ENCODE measurements at places on chromosomes 11 and 22.

DNA sequence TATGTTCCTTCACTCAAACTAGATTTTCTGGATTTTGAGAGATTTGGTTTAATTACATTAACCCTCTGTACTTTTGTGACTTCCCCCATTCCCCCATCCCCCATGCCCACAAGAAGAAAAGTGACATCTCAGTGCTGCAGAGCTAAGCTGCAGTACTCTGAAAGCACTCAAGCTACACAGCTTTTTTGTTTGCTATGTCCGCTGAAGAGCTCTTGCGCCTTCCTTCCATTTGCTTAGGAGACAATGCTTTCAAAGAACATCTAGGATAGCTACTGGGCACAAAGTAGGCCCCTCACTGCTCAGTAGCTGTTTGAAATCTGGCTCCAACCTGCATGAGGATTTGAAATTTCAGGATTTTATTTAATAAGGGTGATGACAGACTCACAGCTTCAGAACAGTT lies 69.7 kb downstream of the SLC17A6 start:
- DNase-seq = no peak

GRCh38 chr22:27226666-27227065 lies 569.3 kb downstream of the MIAT start:
- DNase-seq = no peak

- no peak for DNase-seq
Measured at GRCh38 chr11:3826721-3827120, 14.0 kb downstream of the RHOG start.

- DNase-seq = no peak
Measured at GRCh38 chr11:112504056-112504455, 243.4 kb upstream of the PLET1 start.

GRCh38 chr11:6315811-6316425 lies 4.4 kb downstream of the CAVIN3 start:
- DNase-seq = no peak

DNA sequence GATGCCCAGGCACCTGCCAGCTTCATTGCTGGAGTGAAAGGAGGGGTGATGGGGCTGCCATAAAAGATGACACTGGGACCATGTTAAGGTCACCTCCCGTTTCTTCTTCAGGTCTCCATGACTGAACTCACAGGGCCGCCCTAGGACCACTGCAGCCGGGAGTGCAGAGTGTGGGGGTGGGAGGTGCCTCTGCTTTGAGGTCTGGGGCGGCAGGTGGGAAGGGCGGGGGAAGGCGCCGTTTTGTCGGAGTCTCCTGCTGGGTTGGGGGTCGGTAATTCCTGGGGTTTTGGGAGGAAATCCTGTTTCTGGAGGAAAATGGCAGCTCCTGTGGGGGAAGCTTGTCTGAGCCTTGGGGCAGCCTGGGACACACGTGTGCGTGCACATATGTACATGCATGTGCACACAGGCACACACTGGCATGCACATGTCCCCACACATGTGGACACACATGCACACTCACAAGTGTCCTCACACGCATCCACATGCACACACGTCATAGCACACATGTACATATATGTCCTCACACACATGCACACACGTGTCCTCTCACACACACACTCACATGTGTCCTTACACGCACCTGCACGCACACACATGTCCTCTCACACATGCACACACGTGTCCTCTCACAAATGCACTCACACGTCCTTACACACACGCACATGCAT lies 990.9 kb downstream of the BRD1 start:
- no peak for DNase-seq

- no peak for DNase-seq
Measured at GRCh38 chr22:42719656-42720262, 911 bp downstream of the A4GALT start.

- DNase-seq = no peak
Measured at GRCh38 chr11:45083544-45084087, 62.8 kb upstream of the PRDM11 start.

- DNase-seq = no peak
Measured at GRCh38 chr11:105767931-105768330, 158.1 kb downstream of the GRIA4 start.

GRCh38 chr11:41400124-41400523 lies 59.3 kb downstream of the LRRC4C start:
- no peak for DNase-seq

GRCh38 chr22:43174941-43175531 lies 11.9 kb downstream of the TTLL12 start:
- no peak for DNase-seq

DNA sequence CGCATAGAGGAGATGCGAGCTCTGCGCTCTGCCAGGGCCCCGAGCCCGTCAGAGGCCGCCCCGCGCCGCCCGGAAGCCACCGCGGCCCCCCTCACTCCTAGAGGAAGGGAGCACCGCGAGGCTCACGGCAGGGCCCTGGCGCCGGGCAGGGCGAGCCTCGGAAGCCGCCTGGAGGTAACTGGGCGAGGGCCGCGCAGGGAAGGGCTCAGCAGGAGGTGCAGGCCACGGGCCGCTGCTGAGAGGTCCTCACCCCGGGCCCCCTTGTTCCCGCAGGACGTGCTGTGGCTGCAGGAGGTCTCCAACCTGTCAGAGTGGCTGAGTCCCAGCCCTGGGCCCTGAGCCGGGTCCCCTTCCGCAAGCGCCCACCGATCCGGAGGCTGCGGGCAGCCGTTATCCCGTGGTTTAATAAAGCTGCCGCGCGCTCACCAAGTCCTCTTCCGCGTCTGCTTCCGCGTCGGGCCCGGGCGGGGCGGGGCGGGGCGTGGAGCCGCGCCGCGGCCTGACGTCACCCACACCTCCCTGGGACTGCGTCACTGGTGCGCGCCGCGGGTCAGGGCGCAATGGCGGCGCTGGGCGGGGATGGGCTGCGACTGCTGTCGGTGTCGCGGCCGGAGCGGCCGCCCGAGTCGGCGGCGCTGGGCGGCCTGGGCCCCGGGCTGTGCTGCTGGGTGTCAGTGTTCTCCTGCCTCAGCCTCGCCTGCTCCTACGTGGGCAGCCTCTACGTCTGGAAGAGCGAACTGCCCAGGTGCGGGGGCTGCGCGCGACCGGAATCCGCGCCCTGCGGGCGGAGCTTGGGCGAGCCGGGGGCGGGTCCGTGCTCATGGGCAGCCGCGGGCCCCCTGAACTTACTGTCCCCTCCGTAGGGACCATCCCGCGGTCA lies at the start of gene RCE1:
Gene RCE1 (plus strand): TSS at position 546 of the 880 bp plus-strand sequence. CDS start 15 bp downstream, at position 561.
- DNase-seq = no peak

- no peak for DNase-seq
Measured at GRCh38 chr11:130997278-130997677, 81.0 kb upstream of the SNX19 start.

DNA sequence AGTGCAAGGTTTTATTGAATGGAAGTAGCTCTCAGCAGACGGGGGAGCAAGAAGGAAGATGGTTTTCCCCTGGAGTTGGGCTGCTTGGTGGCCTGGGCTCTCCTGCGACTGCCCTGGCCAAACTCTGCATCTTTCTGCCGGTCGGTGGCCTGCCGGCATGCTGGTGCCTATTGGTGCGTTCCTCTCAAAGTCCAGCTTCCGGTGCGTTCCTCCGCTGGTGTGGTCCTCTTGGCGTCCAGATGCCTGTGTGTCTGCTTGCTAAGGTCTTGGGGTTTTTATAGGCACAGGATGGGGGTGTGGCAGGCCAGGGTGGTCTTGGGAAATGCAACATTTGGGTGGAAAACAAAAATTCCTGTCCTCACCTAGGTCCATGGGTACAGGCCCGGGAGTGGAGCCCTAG lies 567.4 kb upstream of the CNTN5 start:
- DNase-seq = no peak

DNA sequence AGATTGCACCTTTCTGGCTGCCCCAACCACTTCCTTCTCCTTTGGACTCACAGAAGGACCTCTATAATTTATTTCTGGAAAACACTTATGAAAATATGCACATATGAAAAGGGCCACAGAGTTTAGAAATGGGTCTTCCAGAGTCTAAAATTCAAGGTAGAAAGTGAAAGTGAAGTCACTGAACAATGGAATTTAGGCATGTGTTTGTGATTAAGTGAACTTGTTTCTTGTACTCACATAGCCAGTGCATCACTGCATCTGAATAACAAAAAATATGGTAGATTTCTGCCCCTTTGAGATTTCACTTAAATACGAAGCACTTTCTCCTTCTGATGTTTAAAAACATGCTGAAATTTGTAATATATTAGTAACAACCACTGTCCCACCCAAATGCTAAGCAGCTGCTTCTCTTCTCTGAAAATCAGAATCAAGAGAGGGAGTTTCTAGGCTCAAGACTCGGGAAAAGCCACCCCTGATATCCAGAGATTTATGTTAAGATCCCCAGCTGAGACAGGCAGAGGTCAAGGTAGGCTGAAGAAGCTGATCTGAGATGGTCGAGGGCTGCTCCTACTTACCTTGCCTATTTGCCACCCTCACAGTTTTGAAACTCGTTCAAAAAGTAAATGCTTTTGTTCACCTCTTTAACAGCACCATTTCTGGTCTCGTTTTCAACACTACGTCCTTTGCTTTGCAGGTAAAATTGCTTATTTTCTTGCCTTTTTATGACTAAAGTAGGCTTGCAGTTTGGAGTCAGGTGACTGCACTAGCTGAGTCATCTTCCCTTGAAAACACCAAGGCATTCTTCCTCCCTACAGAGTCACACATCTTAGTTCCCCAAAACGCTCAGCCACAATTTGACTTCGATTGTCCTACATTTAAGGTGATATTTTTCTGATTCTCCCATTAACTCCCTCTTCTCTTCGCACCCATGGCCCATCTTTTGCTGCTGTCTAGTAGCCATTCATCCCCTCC lies at the start of gene XKR3:
Gene XKR3 (minus strand): TSS at position 696 of the 972 bp plus-strand sequence. CDS start 17,338 bp downstream, outside the sequence.
- DNase-seq = peak; percentile 11

DNA sequence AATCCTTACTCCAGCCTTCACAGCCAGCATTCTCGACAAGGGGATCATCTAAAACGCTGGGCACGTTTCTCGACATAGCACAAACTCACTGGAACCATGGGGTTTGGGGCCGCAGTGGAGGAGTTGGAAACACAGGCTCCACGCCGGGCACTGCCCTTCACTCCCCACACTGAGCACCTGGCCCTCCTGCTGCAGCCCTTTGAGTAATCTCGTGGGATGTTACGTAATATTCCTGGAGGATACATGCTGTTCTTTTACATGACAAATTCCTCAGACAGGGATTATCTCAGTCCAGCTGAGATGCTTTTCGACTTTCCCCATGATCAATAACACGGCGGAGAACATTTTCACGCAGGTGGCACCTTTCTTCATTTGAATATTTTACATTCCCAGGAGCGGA lies 408.0 kb downstream of the SHANK2 start:
- no peak for DNase-seq

DNA sequence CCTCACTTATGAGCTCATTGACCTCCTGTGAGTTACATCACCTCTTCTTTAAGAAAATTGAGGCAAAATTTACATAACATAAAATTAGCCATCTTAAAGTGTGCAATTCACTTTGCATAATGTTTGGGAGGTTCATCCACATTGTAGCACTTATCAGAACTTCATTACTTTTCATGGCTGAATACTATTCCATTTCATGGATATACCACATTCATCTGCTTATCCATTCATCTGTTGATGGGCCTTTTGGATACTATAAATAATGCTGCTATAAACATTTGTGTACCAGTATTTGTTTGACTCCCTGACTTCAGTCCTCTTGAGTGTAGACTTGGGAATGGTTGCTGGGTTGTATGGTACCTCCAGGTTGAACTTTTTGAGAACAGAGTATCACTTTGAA lies 103.4 kb downstream of the TP53I11 start:
- DNase-seq = no peak

GRCh38 chr11:17552041-17552355 lies 4.9 kb downstream of the OTOG start:
- DNase-seq = no peak

DNA sequence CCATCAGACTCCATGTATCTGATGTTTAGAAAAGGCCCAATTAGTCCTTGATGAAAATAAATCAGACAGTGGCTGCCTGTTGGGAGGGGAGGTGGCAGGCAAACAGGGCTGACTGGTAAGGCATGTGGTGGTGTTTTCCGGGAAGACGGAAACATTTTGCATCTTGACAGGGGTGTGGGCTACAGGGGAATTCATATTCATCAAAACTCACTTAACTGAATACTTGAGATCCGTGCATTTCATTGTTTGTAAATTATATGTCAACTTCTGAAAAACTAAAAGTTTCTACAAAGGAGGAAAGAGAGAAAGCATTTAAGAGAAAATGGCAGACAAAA lies 10.1 kb upstream of the MOB2 start:
- DNase-seq = no peak

GRCh38 chr22:28874811-28875320 lies 8.5 kb upstream of the ZNRF3 start:
- DNase-seq = no peak

DNA sequence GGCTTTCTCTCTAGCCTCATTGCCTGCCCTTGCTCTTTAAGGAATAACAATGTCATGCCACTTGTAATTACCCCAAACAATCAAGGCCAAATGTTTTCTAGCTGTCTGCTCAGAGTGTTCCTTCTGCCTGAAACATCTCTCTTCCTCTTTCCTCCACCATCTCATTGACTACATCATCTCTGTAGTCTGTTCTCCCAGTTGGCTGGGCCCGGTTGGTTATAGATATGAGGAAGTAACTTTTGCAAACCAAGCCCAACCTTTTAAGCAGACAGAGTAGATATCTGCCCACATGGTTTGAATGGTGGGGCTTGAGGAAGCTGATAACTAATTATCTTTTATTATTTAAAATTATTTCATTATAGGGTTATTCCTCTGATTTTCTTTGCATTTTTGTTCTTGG lies 104.5 kb downstream of the NTM start:
- no peak for DNase-seq

GRCh38 chr22:43004362-43005035 lies 10.4 kb downstream of the PACSIN2 start:
- no peak for DNase-seq

- DNase-seq = no peak
Measured at GRCh38 chr22:47151490-47151889, 389.0 kb downstream of the TBC1D22A start.

DNA sequence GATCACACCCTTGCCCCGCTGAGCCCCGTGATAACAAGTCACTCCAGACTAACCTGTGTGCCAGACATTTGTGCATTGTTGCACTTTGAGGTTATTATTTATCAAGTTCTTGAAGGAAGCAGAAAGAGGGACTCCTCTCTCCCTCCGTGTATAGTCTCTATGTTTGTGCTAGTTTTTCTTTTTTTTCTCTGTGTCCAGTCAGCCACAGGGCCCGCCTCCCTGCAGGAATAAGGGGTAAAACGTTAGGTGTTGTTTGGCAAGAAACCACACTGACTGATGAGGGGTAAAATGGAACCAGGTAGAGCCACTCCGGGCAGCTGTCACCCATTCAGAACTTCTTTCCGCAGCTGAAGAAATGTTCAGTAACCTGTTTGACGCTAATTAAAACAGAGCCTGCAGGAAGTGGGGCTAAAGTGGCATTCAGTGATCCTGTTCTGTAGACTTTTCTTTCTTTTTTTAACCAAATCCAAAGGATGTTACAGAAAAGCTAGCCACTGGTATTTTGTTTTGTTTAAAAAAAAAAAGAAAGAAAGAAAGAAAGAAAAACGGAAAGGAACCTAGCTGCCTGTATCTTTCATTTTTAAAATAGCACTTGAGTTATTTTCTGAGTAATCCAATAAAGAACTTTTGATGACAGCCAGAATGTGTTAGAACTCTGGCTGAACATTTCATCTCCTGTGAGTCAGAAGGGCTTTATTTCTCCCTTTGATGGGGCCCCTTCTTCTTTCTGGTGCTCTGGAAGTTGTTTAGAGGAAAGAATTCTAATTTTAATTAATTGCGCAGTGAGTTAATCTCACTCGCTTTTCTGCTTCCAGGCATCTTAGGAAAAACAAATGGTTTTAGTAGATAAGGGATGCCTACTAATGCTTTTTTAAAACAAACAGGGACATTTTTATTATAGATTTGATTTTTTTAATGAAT lies 58.2 kb downstream of the COMMD9 start:
- peak; percentile 85 for DNase-seq

- DNase-seq = no peak
Measured at GRCh38 chr11:65159012-65159411, 11.0 kb upstream of the SPDYC start.

- no peak for DNase-seq
Measured at GRCh38 chr11:43818220-43818619, 62.4 kb upstream of the ALKBH3 start.

Data from retinal pigment epithelial cell (primary cell).